ENCODE measurements at places on chromosomes 5 and 9.

- DNase-seq: no peak
Measured at GRCh38 chr5:113057557-113057984, 81.0 kb downstream of the DCP2 start.

DNA sequence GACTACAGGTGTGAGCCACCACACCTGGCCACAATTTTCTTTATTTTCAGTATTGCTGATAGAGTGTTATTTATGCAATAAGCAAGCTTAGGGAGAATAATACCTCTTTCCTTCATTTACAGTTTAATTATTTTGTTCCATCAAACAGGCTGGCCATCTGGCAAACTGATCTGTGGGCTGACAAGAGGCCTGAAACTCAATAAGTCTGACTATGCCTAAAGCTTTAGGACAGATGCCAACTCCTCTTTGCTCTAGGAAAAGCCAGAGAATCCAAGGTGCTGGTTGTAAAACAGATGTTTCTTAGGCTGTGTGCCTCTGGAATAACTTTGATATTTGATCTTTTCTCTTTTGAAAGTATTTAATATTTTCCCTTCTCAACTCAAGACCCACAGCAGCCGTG, 98.4 kb downstream of the TARS1 start:
- no peak for DNase-seq

DNA sequence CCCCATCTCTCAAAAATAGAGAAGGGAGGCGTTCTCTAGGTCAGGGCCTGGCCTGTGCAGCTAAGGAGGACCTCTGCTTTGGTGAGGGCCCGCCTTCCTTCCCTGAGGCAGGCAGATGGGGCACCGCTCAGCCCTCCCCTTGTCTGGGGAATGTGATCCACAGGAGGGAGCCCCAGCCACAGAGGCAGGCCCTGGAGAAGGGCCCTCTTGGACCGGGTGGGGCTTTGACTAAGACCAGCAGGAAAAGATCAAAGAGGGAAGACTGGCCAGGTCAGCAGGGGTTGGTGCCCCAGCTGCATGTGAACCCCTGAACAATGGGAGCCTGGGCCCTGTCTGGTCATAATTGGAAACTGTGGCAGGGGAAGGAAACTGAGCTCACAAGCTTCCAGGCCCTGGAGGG, 21.9 kb downstream of the PTPA start:
- DNase-seq: no peak

GRCh38 chr5:109619606-109620005, 70.1 kb upstream of the MAN2A1 start:
- DNase-seq: no peak

- DNase-seq: no peak
Measured at GRCh38 chr5:132408456-132408855, 38.9 kb downstream of the SLC22A5 start.

DNA sequence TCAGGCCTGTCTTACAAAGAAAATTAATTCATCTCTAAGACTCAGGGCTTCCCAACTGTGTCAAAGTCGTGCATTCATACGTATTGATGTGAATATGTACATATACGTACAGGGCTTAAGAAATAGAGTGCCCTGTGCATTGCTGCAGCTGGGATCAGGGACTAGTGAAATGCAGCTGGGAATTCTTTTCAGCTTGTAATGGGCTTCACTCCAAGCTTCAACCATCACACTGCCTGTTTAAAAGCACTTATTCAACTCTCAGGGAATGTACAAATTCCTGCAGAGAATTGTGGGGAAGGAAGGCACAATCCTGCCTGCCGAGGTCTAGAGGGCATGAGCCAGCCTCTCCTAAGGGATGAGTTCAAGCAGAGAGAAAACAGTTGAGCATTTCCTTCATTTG, 59.6 kb upstream of the MAN2A1 start:
- DNase-seq: no peak

- no peak for DNase-seq
Measured at GRCh38 chr5:64292611-64293215, 127.1 kb downstream of the RNF180 start.

GRCh38 chr5:146039420-146039819, 66.0 kb downstream of the PLAC8L1 start:
- no peak for DNase-seq

DNA sequence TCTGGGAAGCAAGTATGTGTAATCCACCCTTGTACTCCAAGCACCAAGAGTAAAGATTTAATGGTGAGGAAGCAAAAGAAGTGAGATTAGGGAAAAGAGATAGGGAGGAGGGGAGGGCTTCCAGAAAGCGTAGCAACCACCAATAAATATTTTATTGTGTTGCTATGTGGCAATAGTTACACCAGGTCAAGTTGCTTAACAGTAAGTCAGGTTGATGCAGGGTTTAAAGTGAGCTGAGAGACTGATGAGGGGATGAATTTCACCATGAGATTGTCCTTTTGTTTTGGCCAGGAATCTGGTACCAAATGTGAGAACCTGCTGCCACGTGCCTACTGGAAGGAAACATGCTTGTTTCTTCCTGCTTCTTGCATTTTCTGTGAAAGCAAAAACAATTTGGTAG, 62.7 kb downstream of the PCSK5 start:
- DNase-seq: no peak

- no peak for DNase-seq
Measured at GRCh38 chr9:75002422-75003023, 25.6 kb downstream of the CARNMT1 start.

GRCh38 chr9:95820074-95820473, 55.4 kb upstream of the ERCC6L2 start:
- DNase-seq: no peak

- DNase-seq: no peak
Measured at GRCh38 chr9:14006386-14007187, 307.4 kb downstream of the NFIB start.

DNA sequence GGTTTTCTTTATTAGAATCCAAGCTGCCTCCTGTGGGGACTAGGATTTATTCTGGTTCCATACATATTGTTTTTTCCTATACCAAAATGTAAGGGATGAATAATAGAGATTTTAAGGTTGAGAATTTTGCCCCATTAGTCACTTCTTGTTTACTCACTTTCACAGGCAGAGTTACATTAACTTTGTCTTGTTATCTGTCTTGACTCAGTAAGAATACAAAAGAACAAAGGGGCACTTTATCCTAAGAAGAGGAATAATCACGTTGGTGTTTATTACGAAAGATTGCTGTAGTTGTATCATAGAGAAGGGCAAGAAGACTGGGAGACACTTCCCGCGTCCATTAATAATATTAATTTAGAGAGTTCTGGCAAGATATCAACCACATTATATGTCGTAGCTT, 599.7 kb upstream of the FTMT start:
- DNase-seq: no peak

DNA sequence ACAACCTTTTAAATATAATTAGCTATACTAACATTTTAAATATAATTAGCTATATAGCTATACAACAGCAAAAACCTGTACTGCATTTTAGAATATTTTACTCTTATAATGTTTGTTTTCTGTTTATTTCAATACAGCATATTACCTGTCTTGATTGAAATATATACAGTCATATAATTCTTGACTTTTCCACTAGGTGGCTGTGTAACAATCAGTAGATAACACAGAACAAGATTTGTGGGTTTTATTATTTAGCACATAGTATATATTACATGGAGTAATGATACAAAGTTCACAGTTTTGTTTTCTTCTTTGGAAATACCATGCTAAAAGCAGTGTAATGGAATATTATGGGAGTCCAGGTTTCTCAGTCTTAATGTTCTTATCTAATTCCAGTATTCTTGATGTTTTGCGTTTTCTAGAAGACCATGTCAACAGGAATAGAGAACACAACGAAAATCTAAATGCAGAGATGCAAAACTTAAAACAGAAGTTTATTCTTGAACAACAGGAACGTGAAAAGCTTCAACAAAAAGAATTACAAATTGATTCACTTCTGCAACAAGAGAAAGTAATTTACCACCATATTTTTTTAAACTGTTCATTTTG, 13.3 kb downstream of the HMMR start:
- no peak for DNase-seq

DNA sequence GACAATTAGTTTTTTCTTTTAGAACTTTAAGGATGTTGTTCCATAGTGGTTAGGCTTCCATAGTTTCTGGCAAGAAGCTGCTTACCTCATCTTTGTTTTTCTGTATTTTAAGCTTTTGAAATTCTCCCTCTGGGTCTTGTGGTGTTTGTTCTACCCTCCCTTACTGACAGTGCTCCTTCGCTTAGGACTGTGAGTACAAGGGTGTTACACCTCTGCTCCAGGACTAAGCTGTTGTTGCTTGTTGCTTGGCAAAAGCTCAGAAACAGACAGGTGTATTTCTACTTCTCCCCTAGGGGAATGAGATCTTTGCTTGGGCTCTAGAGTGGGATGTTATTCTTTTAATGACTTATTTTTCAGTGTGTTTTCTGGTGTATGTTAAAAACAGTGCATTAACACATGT, 225.2 kb downstream of the WDR70 start:
- DNase-seq: no peak

- no peak for DNase-seq
Measured at GRCh38 chr5:106875591-106876297, 795.0 kb downstream of the EFNA5 start.

DNA sequence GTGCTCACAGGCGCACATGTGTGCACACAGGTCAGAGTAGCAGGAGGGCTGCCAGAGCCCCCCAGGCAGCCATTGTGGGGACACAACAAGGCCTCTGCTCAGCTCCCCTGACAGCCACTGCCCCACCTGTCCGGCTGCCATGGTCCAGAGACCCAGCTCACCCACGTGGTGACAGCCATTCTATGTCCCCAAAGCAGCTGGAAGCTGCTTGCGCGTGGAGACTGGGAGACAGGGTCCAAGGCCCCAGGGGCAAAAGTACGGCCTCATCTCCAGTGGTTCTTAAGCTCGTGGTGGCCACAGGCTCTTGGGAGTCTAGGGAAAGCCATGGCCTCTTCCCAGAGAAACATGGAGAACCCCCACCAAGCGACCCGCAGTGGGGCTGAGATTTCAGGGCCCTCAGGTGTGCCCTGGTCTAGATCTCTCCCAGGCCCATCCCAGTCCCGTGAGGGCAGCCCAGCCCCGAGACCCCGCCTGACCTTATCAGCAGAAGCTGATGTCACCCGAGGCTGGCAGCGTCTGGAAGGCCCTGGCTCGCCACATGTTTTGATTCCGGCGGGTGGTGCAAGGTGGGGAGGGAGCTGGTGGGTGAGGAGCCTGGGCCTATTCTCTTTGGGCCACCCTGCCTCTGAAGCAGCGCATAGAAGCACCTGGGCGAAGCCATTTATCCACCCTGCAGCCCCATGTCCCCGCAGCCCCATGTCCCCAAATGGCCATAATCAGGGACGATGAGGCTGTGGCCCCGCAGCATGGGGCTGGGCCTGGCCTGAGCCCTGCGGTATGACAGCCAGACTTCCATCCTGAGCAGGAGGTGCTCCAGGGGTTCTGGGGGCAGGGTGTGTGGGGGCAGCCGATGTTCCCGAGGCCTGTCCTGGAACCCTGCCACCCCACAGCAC, 31.7 kb downstream of the GLT6D1 start:
- DNase-seq: no peak

DNA sequence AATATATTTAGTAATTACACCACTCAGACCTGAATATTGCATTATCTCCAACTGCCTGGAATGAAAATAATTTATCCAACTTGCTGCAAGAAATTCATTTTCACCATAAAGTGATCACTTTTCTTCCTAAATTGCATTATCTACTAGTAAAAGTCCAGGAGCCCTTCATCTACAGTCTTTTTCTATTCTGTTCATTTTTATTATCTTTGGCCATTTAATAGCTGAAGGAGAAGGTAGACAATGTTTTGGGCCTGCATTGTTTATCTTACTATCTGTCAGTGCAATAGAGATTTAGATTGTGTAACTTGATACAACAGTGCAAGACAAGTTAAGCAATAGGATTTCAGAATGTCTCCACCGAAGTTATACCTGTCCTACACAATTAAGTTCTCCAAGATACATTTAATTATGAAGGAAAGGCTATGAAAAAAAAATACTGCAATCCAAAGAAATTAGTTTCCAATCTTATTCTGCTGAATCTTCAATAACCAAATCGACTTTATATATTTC, 1339.7 kb upstream of the CDH6 start:
- no peak for DNase-seq

- no peak for DNase-seq
Measured at GRCh38 chr5:174849426-174849825, 125.0 kb downstream of the MSX2 start.

GRCh38 chr9:111691672-111692329, 30.4 kb downstream of the GNG10 start:
- no peak for DNase-seq

DNA sequence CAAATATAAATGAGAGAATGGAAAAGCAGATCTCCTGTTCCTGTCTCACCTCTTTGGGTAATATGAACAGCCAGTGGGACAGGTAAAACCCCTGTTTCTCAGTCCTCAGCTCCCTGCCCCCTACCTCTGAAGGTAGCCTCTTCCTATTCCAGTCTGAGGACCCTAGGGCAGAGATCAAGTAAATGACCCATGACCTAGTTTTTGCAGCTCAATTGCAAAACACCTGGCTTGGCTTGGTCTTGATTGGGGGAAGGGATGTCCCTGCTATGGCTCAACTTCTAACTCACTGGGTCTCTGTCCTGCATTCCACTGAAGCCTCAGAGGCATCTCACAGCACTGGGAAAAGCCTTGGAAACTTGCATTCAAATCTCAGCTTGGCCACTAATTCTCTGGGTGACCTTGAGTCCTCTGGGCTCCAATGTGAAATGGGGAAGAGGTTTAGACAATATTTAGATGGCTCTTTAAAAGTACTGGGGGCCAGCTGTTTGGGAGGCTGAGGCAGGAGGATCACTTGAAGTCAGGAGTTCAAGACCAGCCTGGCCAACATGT, 1.6 kb upstream of the GALT start:
- DNase-seq: no peak

- DNase-seq: no peak
Measured at GRCh38 chr5:159908591-159908940, 7.7 kb upstream of the ADRA1B start.

GRCh38 chr5:119332208-119332607, 23.6 kb upstream of the TNFAIP8 start:
- DNase-seq: no peak

DNA sequence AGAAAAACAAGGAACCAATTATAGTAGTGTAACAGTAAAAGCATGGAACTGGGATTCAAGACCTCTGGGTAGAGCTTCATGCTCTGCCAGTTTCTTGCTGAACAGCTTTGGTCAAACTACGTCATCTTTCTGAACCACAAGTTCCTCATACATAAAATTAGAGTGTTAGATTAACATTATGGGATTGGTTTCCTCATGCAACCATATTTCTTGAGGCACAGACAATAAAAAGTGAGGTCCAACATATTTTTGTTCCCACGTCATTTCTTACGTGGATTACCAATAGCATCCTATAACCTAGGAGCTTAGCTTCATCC, 354.8 kb downstream of the TMEM232 start:
- no peak for DNase-seq

GRCh38 chr5:127027539-127027938, 2.8 kb downstream of the MARCHF3 start:
- DNase-seq: no peak

DNA sequence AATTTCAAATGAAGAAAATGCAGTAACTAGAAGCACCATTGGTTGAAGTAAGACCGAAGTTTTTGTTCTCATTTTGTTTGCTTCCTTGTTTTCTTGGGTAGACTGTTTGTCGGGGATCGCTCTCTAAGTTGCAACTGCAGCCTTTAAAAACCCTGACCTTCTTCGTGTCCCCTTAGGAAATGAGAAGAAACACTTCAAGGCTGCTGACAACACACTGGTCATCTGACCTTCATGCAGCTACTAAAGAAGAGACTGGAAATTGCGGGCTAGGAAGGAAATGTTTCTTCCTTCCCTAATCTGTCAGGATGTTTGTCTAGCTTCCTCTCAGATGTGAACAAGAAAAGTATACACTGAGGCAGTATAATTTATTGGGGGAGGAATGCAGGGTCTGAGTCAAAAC, 50.7 kb upstream of the CHSY3 start:
- no peak for DNase-seq

- no peak for DNase-seq
Measured at GRCh38 chr5:135342551-135342875, 56.5 kb downstream of the MACROH2A1 start.

Measured in activated gamma-delta T cell (primary cell).